ENCODE measurements at places on chromosomes 5 and 9. TPM values are rescaled to one million over a fixed set of nuclear protein-coding genes. Genes with fewer than 3 reads are reported as not detected.

- DNase-seq, result no peak
- no peaks in the 10 kb centered on the region for H3K27me3 ChIP-seq
- peak overlapping the region; percentile 93 for H3K27ac ChIP-seq
- H3K4me3 ChIP-seq, result no peak overlapping the region
- no peaks in the 10 kb centered on the region for H3K36me3 ChIP-seq
Measured at GRCh38 chr5:136094913-136095641, 37.6 kb upstream of the SMAD5 start.

NEUROG1 gene
- polyA plus RNA-seq, result not detected

DNA sequence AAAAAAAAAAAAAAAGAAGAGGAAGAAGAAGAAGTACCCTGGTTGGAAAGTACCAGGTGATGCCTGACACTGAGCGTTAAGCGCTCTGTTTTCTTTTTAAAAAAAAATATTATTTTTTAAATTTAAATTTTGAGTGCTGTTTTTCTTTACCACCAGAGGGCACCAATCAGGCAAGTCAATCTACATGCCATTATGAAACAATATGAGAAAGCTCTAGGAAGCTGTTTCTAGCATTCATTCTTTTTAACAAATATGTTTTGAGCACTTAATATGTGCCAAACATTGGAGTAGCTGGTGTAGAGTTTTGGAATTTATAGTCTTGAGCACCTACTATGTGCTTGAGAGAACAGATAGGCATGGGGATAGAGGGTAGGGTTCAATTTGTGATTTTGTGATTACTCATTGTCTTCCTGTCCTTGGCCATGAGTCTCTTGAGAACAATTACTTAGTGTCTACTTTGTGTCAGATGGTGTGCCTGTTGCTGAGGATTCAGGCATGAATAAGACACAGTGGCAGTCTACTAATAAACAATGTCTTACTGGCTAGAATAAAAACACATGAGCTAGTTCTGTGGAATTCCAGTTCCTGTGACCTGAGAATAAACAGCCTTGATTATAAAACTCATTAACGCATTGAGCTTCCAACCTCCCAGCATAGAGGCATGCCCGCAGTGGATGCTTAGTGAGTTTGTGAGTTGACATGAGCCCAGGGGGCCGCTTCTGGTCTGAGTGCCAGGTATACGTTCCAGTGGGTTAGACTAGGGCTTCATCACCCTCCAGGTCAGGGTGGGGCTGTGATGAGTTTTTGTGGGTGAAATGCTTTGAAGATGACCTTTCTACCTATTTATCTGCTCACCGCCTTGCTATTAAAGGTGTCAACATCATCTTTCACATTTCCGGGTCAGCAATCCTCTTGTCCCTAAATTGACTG lies 3.0 kb upstream of the UBE2R2 start:
- no peaks in the 10 kb centered on the region for H3K36me3 ChIP-seq
- H3K4me1 ChIP-seq, result peaks cover 29% of the 10 kb centered on the region
- DNase-seq, result no peak
- H3K27ac ChIP-seq, result peak overlapping the region; percentile 15
- H3K4me3 ChIP-seq, result no peak overlapping the region

- peaks cover 2% of the 10 kb centered on the region for H3K36me3 ChIP-seq
- H3K27ac ChIP-seq, result no peak overlapping the region
- no peak overlapping the region for H3K4me3 ChIP-seq
- no peaks in the 10 kb centered on the region for H3K4me1 ChIP-seq
- no peaks in the 10 kb centered on the region for H3K27me3 ChIP-seq
- DNase-seq, result no peak
Measured at GRCh38 chr5:61489574-61489973, 157.5 kb downstream of the ZSWIM6 start.

DNA sequence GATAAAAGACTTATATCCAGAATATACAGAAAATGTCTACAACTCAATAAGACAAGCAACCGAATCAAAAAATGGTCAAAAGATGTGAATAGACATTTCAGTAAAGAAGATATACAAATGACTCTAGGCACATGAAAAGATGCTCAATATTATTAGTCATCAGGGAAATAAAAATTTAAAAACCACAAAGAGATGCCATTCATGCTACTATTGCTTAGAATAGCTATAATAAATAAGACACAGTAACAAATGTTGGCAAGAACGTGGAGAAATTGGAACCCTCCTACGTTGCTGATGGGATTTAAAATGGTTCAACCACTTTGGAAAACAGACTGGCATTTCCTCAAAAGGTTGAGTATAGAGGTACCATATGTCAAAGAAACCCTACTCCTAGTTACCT lies 39.8 kb downstream of the POLK start:
- H3K4me1 ChIP-seq, result no peaks in the 10 kb centered on the region
- no peaks in the 10 kb centered on the region for H3K27me3 ChIP-seq
- no peak for DNase-seq
- H3K4me3 ChIP-seq, result no peak overlapping the region
- no peaks in the 10 kb centered on the region for H3K36me3 ChIP-seq
